ENCODE measurements at places on chromosomes 1 and 21.
A peak's percentile ranks its signal among the peaks of the same experiment; 100 is the strongest.

DNA sequence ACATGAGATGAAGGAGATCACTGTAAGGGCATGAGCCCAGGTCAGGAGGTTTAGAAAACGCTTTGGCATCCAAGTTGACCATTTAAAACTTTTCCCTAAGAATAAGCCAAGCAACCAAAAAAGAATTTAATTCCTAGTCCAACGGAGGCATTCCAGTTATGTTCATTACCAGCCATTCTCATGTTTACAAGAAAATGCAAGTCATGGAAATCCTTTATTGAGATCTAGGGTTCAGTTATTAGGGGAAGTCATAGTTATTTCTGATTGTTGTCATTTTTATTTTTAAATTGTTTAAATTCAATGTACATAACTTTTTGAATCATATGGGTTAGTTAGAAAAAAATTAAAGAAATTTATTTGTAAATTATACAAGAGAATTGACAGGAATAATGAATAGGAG, 24.5 kb downstream of the CFHR5 start:
- no peak for DNase-seq

DNA sequence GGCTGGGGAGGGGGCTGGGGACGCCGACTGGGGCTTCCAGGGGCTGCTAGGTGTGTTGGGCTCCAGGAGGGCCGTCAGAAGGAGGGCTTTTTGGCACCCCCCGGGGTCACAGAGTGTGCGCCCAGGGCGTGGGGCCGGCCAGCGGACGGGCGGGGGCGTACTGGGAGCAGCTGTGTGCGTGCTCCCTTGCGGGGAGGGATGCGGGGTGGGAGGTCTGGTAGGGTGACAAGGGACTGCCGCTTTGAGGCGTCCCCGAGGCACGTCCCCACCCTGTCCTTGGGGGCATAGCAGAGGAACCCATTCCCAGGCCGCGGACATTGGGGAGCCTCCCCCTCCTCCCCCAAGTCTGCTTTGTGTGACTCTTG, 1.1 kb downstream of the FOXO6 start:
- no peak for DNase-seq

- DNase-seq = no peak
These were observed 92.6 kb upstream of the PBX1 start for GRCh38 chr1:164466429-164466828.

- peak; percentile 64 for DNase-seq
These were observed 126.9 kb downstream of the CLIC6 start for GRCh38 chr21:34795548-34796180.

DNA sequence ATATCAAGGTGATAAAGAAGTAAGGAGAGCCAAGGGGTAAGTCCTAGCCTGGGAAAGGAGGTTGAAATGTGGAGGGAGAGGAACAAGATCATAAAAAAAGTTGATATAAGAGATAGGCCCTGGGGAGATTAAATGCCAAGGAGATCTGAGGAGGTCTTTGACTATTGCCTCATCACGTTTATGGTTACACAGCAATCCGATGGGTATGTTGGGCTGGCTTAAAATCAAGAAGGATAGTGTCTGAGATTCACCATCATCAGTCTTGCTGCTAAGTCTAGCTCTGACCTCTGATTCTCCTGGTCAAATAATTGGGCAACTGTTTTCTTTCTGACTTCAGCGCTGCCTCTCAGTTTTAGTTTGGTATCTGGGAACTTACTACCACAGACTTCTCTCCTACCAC, 416.3 kb downstream of the GPATCH2 start:
- DNase-seq = no peak

DNA sequence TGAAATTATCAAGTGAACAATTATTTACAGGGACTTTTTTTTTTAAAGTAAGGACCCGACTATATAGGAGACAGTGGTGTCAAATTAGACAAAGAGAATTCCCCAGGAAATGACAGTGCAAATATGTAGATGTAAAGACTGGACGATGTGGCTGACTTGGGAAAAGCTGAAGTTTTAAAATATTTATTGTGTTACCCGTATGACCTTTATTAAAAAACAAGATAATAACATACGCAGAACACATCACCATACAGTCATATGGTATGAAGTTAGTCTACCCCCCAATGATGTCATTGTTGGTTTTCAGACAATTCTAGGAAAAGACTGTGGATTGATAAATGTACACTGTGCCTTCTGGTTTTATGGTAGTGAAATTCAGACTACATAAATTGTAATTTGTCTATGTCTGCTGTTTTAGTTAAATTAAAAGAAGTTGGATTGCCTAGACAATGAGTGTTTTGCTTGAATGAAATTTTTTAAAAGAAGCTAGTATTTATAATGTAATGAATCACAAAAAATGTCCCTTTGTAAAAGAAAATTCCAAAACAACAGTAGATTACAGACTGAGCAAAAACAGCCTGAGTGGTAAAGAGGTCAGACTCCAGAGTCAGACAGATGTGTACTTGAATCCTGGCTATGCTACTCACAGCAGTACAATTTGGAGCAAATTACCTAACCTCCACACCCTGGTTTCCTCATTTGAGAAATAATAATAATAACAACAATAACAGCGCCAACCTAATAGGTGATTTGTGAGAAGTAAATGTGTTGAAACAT, 15.5 kb upstream of the PDC start:
- DNase-seq = no peak

DNA sequence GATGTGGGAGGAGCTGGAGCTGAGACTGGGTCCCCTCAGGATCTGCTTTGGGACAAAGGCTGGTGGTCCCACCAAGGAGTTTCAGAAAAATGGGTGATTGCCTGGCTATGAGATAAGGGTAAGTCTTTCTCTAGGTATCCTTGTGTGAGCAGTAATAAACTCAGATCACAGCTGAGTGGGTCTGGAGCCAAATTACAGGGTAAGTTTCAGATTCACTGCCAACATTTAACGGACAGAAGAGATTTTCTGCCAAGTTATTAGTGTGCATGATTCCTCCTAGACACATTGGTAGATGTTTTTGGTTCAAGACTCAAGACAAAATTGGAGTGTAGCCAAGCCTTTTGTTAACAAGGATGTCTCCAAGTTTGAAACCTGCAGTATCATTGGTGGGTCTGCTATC, 7.5 kb downstream of the CD1B start:
- no peak for DNase-seq

DNA sequence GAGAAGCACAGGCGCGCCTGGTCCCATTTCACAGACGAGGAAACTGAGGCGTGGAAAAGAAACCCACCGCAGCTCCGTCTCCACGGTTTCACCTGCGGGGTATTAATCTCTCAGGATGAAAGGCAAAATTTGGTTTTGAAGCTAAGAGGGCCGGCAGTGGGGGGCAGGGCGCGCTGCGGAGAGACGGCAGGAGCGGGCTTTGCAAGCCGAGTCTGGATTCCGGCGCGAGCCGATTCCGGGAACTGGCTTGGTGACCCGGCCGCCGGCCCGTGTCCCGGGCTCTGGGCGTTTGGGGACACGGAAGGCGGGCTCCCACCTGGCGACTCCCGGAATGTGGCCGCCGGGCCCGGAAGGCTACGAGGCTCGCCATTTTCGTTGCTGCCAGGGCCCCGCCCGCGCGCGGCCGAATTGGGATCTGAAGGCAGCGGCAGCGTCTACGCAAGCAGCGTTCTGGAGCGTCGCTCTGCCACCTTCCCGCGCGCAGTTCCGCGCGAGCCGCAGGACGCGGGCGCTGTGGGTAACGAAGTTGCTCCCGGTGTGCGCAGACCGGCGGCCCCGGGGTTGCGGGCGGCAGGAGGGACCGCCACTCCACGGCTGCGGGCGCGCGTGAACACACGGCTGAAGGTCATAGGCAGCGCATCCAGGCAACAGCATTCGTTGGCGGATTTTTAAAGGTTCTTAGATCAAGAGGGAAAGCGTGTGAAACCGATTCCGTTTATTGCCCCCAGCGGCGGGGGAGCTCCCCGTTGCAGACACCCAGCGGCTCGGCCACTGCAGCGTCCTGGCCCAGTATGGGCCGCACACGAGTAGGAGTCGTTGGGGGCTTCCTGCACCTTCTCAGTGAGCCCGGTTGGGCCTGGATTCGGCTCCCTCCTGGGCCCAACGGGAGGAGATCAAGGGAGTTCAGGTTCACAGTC, 5.4 kb upstream of the PRDM16 start:
- no peak for DNase-seq

- DNase-seq = no peak
These were observed 71.4 kb downstream of the RGS2 start for GRCh38 chr1:192880231-192880630.

DNA sequence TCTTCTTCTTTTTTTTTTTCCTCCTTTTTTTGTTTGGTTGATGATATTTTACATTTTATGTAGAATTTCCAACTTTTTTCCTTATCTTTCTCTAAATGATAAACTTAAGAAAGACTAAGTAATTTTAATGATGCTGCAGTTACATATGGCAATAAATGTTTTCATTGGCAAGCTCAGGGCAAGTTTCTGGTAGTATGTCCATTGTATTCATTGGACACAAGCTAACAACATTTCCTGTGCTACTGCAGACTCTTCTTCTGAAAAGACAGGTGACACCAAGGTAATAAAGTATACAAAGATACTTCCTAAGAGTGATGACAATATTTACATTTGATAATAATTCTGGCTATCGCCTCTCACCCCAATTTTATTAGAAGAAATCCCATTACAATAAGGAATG, 219.2 kb upstream of the NFIA start:
- no peak for DNase-seq

DNA sequence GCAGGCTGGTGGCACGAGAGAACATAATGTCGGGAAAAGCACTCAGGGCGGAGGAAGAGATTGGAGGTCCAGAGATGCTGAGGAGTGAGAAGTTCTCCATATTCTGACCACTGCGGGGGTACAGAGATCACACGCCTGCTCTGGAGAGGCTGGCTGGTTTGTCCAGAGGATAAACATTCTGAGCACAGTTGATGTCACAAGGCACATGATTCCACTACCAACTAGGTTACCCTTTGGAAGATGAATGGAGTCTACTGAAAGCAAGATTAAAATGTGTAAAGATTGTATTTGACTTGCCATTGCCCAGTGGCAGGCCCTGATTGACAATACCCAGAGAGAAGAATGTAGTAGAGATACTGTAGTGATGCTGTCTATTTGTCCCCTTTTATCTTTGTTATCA, at the start of gene SPATA46:
TSS of gene SPATA46 (minus strand) at position 164 of the 400 bp plus-strand sequence. CDS start at position 100, 64 bp downstream.
- DNase-seq = no peak

DNA sequence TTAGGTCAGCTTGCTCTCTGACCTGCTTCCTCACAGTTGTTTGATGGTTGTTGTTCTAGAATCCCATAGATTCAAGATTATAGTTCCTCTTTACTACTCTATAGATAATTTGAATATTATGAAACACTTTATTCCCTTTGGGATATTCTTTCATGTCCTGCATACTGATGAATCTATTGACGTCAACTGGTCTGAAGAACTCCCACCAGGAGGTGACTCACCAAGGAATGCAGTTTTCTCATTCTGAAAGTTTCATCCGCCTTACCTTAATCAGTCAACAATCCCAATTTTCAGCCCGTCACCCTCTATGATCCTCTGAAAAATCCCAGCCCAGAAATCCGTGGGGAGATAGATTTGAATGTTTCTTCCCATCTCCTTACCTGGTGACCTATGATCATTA, 834.1 kb upstream of the PRMT6 start:
- DNase-seq = no peak

DNA sequence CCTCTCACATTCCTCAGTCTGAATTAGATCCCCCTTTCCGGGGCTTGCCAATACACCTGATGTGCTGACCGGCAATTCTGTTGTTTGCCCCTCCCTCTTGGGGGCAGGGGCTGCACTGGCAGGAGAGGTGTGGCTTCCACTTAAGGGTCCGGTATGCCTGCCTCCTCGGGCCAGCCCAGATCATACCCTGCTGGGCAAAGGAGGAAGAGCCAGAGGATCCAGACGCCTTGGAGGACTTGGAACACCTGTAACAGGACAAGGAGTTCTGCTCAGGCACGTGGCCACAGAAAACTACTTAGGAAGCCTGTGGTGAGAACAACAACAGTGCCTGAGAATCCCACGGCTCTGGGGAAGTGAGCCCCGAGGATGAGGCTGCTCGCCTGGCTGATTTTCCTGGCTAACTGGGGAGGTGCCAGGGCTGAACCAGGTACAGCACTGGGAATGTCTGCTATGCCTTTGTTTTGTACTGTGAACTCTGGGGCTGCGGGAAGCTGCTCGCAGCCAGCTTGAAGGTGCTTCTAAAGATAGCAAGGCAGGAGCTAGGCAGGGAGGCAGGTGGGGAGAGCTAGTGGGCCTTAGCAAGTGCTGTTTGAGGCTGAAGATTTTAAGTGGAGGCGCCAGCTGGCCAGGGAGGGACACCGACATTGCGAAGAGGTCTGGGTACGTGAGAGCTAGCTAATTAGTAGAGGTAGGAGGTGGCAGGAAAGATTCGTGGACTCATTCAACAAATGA, at the start of gene SMPDL3B:
TSS of gene SMPDL3B (plus strand) at position 183 of the 732 bp plus-strand sequence. CDS start at position 367, 184 bp downstream.
- no peak for DNase-seq

DNA sequence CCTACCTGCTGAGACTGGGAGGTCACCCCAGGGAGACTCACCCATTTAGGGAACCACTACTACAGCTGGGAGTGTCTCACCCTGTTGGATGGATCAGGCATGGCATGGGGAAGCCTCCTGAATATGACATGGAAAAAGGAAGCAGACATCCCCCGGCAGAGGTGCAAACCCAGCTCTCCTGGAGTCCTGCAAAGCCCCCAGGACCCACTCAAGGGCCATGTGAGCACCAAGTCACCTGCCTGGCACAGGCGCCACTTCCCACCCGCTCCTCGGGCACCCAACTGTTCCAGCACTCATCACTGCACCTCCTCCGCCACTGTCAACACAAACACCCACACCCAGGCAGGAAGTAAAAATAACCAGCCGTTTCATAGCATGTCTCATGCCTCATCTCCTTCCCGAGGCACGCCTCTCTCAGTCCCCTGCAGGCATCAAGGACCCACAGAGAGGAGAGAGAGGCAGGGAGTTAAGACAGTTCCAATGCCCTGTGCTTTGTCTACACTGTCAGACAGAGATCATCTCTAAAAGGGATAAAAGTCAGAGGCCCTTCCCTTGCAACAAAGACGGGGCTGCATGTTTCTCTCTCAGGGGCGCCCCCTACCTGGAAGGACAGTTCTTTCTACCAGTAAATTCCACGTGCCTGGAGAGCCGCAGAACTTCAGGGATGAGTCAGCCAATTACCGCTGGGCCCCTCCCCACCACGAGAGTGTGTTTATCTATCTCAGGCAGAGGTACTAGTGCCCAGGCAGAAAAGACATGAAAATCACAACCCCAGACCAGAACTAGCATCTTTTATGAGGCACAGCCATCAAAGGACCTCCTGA, 150.1 kb upstream of the SOD1 start:
- peak; percentile 73 for DNase-seq

GRCh38 chr1:219566951-219567947, 45.7 kb downstream of the ZC3H11B start:
- no peak for DNase-seq

All from MG63 (cell line).